ENCODE measurements at places on chromosomes 7 and 10.
A peak's percentile ranks its signal among the peaks of the same experiment; 100 is the strongest.

DNA sequence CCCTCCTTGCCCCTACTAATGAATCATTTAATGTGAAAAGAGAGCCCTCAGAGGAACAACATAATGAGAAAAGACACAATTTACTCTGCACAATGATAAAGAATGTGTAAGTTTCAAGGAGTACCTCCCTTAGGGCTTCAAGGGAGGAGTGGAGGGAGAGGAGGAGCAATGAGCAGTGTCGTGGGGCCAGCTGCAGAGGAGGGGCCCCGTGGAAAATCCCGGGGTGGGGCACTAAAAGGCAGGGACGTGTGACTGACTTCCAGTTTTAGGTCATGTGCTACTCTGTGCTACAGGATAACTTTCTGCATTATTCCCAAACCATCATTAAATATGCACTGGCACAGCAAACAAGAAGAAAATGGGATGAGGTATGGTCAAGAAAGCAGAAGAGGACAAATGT lies 108.1 kb downstream of the ANLN start:
- no peak for DNase-seq

- DNase-seq, result no peak
Measured at GRCh38 chr10:101019440-101019703, 11.6 kb downstream of the PDZD7 start.

DNA sequence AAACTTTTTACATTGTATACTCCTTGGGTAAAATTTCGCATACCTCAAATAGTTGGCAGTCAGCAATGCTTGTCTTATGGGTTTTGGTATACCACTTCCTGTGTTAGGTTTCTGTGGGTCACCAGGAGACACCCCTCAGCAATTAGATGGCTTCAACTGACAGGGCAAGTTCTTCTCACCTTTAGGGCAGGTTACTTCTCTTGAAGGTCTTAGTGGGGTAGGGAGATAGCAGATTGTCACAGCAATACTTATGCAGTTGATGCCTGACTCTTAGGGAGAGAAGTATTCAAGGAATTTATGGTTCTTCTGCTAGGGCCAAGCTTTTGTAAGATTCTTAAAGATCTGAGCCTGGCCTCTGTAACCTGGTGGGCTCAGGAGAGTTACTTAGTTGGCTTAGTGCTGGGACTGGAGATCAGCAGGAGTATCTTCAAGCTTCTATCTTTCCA lies 42.9 kb downstream of the MKLN1 start:
- peak; percentile 80 for DNase-seq

- DNase-seq, result no peak
Measured at GRCh38 chr10:118521415-118522117, 73.9 kb downstream of the PRLHR start.

DNA sequence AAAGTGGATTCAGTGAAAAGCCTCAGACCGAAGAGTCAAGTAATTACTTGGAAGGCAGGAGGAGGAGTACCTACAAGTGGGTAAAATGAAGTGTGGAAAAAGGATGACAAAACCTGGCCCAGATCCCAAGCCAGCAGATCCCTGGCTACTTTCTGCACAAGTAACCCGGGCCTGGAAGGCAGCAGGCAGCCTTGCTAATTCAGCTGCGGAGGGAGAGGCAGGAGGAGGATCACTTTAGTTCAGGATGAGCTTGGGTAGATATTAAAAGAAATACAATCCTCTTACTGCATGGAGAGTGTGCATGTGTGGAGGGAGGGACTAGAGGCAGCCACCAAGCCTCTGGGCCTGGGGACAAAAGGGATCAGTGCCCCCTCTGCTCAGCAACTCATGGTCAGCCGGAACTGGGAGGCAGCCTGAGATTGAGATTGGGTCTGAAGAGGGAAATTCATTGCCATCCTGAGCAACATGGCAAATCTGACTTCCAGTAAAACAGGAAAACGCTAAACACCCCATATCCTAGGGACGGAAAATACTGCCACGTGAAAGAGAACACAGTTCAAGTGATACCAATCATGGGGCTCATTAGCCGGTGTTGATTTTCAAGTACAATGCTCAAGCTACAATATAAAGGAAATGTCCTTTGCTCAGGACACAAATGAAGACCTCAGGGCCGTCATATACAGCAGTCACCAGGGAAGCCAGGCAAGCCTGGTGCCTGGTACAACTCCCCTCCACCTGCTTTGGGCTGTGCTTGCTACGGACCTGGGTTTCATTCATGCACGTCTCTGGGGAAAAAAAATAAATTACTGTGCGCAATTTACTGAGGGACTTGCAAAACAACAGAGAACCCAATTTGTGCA lies 1.3 kb downstream of the AMPH start:
- DNase-seq, result peak; percentile 52

DNA sequence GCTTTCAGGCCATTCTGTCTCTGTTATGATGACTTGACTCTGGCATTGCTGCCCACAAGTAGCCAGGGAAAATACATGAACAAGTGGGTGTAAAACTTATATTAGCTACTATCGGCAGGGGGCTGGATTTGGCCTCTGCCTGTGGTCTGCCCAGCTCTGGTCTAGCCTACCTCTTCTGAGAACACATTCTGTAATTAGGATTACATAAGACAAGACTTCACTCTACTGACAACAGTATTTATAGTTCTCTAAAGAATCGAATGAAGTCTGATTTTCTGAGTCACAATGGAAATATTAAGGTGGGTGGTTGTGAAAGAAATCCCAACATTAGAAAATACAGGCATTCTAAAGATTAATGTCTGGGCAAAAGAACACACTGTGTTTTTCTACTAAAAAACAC lies 55.5 kb downstream of the DLD start:
- peak; percentile 63 for DNase-seq

GRCh38 chr7:33108554-33109004 lies 625 bp downstream of the RP9 start:
- DNase-seq, result no peak

- DNase-seq, result peak; percentile 28
Measured at GRCh38 chr7:102097601-102098161, 189.0 kb upstream of the SH2B2 start.

GRCh38 chr7:111508387-111508786 lies 53.9 kb downstream of the IMMP2L start:
- no peak for DNase-seq

DNA sequence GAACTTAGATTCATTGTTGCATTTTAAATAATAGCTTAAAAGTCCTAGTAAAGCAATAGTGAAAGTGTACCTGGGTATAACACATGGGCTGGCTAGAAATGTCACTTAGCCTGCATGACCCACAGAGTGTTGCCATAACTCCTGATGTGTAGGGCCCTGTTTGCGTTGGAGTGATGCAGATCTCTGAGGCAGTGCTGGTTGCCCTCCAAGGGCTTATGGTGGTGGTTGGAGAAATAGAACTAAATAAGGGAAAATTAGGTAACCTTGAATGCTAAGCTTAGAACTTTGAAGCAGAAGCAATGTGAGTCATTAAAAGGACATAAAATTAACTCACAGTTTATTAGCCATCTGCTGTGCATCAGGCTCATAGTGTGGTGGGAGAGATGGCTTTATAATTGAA lies 105.7 kb downstream of the CCNY start:
- DNase-seq, result no peak

DNA sequence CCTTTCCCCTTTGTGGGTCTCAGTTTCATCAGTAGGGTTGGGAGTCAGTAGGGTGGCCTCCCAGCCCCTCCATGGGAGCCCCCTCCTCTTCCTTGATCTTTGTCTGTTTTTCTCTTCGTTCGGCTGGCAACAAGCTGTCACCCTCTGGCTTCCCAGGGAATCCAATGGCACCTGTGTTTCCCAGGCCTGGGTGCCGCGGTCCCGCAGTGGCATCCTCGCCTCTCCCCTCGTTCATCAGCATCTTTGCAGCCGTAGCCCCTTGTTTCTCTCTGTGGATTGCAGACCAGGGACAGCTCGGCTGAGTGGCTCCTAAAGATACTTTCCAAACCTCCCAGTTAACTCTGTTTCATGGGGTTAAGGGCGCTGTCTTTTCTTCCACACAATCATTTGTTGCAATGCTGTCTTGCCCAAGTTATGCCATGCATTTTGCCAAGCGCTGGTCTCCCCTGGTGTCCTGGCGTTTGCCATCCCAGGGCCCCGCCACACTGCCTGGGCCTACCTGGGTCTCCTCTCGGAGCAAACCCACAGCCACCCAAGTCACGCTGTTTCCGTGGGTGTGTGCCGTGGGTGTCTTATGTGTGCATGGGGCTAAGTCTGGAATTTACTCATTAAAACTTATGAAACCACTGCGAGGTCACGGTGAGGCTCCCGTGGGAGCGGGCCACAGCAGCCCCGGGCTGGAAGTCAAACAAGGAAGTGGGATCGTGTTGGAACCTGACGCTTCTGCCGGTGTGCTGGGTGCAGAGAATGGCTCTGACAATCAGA lies 189.4 kb upstream of the SHH start:
- DNase-seq, result no peak

- DNase-seq, result no peak
Measured at GRCh38 chr7:112080978-112081377, 125.2 kb downstream of the DOCK4 start.

GRCh38 chr10:91805110-91805838 lies 7.0 kb downstream of the TNKS2 start:
- DNase-seq, result no peak

DNA sequence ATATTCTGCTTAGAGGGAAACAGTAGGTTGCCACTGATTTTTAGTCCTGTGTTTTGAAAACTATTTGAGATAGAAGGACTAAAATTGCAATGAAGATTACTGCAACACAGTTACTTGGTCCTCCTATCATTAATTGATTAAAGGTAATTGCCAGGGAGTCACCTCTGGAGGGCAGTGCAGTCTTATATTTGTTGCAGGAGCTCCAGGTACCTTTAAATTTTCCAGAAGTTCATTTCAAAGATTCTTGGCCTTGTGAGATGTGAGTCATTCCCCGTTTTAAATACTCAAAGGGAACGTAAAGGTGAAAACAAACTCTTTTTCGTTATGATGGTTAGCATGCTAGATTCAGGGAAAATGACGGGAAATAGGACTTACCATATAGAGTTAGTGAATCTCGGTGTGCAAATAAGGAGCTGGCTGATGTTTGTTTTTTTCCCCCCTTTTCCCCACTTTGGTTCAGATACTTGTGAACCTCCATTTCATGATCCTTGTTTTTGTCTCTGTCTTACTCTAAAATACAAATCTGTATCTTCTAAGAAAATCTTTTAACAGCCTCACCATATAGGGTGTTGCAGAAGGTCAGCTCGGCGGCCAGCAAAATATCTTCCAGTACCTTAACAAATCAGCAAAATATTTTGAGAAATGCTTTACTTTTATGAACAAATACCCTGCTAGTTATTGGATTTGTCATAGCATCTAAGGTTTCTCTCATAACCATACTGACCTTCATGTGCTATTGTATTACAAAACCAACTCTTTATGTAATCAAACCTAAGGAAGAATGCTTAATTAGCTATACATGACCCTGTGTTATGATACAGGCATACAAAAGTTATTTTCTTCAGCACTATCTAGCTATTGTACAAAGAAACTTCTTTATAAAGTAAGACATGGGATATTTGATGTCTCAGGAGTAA lies 143.0 kb upstream of the HDAC9 start:
- peak; percentile 87 for DNase-seq

- DNase-seq, result no peak
Measured at GRCh38 chr7:25242678-25243077, 14.4 kb upstream of the NPVF start.

GRCh38 chr7:99557940-99558305 lies 519 bp upstream of the ZNF655 start:
- DNase-seq, result no peak

- peak; percentile 75 for DNase-seq
Measured at GRCh38 chr7:123643495-123644441, 11.9 kb upstream of the LMOD2 start.

DNA sequence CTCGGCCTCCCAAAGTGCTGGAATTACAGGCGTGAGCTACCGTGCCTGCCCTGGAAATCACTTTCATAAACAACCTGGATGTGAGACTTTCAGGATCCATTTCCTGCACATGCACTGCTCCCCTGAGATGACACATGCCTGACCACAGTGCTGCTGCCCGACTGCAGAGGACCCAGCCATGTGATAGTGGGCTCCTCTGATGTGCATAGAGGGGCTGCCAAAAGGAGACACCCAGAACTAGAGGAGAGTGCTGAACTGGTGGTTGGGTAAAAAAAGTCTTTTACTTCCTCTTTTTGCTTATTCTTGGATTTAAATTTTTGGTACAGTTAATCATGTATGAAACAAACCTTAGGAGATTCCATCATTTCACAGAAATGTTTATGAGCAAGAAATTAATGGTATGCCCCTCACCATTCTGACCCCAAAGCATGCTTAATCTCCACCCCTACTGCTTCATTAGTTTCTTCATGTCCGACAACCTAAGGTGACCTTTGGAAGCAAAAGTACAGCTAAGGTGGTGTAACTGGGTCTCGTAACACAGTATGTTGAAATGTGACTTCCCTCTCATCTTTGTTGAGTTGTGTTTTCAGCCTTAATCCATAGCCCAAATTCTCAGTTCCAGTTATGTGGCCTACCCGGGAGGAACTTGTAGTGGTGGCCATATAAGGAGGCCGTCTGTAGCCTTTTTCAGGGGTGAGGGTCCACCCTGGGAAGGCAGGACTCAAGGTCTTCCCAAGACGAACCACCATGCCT lies 111.1 kb downstream of the RNF216 start:
- DNase-seq, result no peak

GRCh38 chr10:84583501-84583900 lies 255.1 kb downstream of the CCSER2 start:
- DNase-seq, result no peak

- no peak for DNase-seq
Measured at GRCh38 chr10:61899663-61899996, 1.9 kb upstream of the ARID5B start.

GRCh38 chr10:48798481-48799254 lies 114.0 kb downstream of the WDFY4 start:
- DNase-seq, result peak; percentile 40

- DNase-seq, result peak; percentile 72
Measured at GRCh38 chr10:24872049-24872789, 80.2 kb downstream of the PRTFDC1 start.

GRCh38 chr10:54985732-54986131 lies 184.7 kb upstream of the PCDH15 start:
- peak; percentile 8 for DNase-seq

DNA sequence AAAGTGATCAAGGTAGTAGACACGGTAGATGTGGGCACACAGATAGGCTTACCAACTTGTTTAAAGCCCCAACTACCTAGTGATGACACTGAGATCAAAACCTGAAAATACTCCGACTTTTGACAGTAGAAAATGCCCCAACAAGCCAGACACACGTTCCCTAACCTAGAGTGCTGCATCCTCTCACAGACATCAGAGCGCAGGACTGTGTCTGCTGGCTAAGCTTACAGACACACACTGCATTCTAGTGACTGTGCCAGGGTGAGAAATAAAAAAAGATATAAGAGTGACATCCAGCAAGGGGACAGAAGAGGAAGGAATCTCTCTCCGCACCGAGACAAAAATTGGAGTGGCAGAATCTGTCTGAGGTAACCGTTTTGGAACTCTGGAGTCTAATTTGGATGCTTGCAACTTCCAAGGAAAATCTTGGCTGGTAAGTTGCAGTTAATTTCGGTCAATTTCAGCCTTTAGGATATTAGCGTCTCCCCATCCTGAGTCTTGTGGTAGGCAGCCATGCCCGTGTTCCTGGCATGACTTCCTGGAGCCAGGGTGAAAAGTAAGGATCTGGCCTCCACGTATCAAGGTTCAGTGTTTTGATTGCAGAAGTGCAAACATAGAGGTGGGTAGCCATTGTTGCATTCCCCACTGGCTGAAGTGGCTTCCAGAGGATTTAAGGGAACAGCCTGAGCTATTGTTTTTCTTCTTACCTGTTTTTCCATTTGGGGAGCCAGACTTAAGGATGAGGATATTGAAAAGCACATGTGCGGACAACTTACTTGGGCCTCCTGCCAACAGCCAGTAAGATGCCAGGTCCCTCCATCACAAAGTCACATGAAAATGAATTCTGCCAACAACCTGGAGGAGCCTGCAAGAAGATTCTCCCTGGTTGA lies 124.1 kb downstream of the SMURF1 start:
- no peak for DNase-seq

- no peak for DNase-seq
Measured at GRCh38 chr10:123621916-123622315, 44.2 kb upstream of the GPR26 start.
